ENCODE measurements at places on chromosomes 2 and 18.

- DNase-seq = peak; percentile 65
These were observed 37.2 kb downstream of the KYNU start for GRCh38 chr2:142914507-142915313.

DNA sequence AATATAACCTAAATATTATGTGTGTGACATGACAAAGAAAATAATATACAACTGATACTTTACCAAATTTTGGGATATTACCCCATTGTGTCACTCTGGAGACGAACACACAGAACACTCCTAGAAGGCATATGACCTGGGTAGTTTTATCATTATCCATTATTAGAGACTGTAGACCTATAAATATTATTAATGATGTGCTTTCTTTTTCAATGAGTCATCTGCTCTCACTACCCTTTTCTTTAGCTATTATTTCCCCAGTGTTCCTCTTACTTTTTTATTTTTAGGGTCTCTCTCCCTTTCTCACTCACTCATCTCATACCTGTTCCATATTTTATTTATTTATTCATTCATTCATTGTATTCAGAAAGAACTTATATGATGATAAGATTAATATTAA, 143.3 kb upstream of the ITGA4 start:
- DNase-seq = peak; percentile 6

DNA sequence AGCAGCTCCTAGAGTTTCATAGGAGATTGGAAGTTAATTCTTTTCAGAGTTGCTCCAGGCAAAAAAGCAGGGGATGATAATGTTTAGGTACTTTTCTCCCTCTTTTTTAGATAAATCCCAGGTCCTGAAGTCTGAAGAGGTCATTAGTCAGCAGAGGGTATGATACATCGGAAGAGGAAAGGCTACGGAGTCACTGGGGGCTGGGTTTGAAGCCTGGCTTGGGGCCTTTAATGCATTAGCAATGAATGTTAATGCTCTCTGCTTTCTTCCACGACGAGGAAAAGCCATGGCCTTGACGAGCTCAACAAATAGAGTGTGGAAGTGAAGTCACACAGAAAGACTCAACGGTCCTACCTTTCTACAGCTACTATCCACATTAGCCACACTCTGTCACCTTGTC, 235.1 kb downstream of the NCKAP5 start:
- no peak for DNase-seq

GRCh38 chr2:143645921-143646645, 516.9 kb downstream of the ARHGAP15 start:
- DNase-seq = no peak

GRCh38 chr2:196277002-196277401, 105.6 kb upstream of the STK17B start:
- DNase-seq = peak; percentile 81

DNA sequence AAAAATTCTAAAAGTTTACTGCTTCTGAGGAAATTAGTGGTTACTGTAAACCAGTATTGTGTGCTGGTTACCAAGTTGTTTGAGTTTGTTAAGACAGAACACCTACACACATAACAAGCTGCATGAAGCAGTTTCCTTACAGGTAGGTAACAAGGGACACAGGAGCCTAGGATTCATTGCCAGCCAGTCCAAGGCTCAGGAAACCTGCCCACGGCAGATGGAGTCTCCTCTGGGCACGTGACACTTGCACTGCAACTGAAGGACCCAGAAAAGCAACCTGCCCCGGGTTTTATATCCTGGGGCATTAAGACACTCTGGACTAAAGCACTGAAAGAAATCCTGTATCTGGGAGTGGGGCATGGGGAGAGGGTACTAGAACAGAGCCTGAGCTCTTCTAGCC, 639.3 kb downstream of the ADCYAP1 start:
- no peak for DNase-seq

GRCh38 chr2:69046221-69046662, 33.3 kb downstream of the ANTXR1 start:
- DNase-seq = no peak

DNA sequence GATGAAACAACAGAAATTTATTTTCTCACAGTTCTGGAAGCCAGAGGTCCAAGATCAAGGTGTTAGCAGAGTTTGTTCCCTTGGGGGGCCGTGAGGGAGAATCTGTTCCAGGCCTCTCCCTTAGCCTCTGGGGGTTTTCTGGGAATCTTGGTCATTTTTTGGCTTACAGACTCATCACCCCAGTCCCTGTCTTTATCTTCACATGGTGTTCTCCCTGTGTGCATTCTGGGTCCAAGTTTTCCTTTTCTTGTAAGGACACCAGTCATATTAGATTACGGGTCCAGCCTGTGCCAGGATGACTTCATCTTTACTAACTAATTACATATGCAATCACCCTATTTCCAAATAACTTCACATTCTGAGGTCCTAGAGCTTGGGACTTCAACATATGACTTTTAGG, 292.5 kb upstream of the TRIB2 start:
- no peak for DNase-seq

- no peak for DNase-seq
These were observed 265.1 kb downstream of the NCKAP5 start for GRCh38 chr2:133303150-133303549.

DNA sequence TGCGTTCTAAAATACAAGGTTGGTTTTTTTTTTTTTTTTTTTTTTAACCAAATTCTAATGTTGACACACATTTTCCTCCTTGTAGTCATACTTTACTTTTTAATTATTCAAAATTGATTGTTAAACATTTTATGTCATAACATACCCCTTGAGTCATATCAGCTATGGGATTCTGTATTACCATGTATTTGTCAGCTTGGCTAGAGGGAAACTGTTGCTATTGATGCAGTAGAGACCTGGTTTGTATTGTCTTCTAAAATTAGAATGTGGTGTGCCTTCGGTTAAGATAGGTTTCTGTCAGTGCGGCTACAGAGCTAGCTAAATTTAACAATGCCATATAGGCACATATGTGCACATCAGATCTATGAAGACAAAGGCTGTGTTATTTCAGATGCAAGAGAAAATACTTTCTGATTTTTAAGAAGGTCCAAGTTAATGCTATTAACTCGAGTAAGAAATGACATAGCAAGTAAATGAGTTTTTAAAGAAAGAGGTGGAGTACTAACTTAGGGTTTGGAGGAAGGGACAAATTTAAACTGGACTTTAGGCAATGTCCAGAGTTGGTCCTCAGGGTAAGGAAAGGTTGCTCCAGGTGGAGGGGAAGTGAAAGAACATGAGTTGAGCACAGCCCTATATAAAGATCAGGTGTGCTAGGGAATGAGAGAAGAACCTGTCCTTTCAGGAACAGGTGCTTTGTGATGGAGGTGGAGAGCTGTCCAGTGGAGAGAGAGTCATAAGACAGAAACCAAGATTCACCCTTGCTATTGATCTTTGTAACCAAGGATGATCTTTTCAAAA, 152.3 kb downstream of the PRPF40A start:
- DNase-seq = no peak

- DNase-seq = no peak
These were observed 138.0 kb upstream of the LYPD6 start for GRCh38 chr2:149192427-149192826.

Data from B cell (primary cell).